Dorsolateral prefrontal cortex (tissue), 122 donors: ENCODE measurements at places on chromosomes 6 and 20.

DNA sequence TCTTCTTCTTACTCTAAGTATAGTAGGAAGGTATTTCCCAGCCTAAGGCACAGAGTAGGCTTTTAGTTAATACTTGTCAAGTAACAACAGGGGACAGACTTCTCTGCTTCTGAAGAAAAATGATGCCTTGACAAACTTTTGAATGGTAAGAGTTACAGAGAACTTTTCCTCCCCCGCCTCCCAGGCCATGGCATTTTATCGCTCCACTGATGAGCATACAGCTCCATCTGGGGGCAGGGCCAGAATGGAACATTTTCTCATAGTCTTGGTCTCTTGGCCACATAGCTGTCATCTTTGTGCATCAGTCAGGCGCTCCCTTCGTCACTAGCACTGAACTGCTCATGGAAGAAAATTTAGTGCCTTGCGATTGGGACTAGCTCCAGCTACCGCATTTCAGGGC, 1066.8 kb upstream of the CITED2 start:
- DNase-seq: peak; percentile 10

DNA sequence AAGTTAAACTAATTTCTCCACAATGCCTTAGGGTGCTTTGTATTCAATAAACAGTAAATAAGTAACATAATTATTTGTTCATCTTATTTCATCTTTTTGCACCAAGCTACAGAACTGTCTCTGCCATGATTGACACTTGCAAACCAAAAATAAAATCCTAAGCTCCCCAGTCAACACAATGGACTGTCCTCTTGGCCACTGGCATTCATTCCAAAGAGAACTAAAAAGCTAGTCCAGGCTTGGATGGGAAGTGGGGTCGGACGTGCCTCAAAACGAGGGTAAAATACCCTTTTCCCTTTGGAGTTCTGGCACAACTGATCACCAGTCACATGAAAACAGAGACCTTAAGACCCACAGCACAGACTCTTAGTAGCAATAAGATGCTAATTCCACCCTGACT, 66.4 kb upstream of the THBS2 start:
- DNase-seq: no peak

DNA sequence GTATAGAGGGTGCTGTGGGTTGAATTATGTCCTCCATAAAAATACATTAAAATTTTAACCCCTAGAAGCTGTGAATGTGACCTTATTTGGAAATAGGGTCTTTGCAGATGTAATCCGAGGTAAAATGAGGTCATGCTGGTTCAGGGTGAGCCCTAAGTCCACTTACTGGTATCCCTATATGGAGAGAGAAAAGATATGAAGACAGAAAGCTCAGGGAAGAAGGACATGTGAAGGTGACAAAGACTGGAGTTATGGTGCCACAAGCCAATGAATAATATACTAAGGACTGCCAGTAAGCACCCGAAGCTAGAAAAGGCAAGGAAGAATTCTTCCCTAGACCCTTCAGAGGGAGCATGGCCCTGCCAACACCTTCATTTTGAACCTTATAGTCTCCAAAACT, 50.2 kb downstream of the PLN start:
- no peak for DNase-seq

DNA sequence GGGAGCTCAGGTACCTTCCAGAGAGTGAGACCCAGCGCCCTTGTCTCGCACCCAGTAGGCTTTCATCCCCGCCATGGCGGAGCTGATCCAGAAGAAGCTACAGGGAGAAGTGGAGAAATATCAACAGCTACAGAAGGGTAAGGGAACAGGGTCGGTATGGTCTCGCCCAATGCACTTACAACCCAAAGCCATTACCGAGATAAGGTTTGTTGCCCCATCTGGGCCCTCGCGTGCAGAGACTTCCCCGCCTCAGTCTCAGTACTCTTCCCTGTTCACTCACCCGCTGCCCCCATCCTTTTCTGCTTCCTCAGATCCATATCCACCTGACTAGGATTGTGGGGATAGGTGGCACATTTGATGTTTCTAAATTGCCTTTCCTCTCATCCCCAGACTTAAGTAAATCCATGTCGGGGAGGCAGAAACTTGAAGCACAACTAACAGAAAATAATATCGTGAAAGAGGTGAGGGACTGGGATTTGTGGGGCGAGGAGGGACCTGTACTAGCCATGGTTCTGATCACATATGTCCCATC, 449 bp downstream of the PFDN6 start:
- DNase-seq: no peak

DNA sequence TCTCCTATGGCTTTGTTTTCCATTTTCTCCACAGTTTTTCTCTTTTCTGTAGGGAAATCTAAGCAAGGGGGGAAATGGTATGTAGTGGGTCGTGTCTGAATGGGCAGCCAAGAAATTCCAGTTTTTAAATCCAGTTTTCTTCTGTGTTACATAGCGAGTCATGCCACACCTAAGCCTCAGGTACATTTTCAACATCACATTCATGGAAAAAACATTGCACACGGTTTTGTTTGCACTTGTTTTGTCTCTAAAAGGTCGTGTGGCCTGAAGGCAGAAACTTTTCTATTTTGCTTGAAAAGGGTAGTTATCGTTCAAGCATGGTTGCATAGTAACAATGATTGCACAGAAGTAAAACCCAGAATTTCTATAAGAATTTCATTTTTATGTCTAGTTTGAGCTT, 70.5 kb downstream of the MOXD1 start:
- DNase-seq: no peak

DNA sequence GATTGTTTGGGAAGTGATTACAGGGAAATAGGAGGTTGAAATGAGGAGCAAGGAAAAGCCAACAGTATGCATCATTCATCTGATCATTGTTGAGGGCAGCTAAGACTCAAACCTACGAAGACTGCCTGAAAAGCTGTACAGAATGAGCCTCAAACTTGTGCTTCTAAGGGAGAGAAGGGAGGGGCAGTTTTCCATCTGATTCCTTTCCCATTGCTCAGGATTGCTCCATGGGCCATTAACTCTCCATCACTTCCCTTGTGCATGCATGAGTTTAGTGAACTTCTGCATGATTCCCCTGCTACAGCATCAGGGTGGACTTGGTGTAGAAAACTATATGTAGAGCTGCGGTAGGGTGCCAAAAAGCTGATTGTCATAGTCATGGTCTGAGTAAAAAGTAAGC, 742.7 kb upstream of the SLC35B3 start:
- no peak for DNase-seq

DNA sequence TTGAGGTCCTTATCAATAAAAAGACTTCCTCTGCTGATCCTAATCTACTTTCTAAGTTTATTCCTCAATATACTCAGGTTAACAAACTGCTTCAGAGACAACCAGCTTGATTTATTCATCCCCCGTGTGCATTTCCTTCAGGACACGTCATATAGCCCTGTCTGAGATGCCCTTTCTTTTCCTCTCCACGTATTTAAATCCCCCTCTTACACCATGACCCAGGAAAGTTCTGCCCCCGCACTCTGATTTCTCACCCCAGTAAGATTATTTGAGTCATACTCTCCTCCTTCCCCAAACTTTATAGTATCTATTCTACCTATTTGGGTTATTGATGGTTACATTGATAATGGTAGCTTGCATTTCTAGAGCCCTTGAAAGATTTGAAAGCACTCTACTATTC, 9.8 kb upstream of the CGA start:
- no peak for DNase-seq

DNA sequence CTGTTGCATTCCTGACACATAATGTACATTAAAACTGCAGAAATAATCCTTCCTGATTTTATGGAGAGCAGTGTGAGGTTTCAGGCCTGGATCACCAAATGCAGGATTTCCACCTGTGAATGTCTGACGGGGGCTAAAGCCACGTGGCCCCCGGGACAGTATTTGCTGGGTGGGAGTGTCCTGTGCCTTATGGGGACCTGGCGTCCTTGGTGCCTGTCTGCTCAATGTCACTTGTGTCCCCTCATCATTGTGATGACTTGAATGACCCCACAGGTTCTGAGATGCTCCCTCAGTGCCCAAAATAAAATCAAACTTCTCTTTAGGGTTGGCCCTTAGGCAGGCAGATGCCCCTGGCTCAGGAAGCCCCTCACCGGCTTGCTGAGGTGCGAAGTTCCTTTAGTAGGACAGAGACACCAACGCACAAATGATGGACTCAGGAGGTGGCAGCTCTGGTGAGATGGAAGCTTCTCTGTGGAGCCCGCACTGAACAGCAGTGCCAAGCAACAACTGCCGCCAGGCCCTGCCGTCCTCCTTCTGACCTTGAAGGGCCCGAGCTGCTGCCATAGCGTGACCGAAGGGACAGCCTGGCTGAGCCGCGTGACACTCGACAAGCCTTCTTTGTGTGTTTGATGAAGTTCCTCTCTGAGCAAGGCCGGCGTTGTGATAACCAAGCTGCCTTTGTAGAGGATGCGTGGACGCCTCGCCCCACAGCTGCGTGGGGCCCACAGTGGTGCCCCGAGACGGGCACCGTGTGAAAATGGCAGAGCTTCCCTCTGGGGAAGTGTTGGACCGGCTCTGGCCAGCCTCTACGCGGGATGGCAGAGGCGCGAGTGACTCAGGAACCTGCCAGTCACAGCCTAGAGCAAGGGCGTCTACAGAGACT, 30.9 kb downstream of the FRMD1 start:
- peak; percentile 91 for DNase-seq

DNA sequence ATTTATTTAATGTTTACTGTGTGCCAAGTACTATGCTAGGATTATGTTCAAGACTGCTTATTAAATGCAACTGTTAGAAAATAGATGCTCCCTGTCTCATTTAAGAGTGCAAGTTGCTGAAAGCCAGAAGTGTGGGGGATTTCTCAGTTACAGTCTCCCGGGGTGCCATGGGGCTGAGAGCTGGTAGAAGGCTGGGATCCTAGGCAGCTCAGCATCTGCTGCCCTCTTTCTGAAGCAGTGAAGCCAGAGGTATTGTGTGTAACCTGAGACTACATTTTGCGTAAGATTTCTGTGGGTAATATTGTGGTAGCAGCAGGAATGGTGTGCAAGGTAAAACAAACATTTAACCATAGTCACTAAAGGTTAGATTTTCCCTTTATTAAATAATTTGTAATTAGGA, 120.6 kb downstream of the AKAP7 start:
- no peak for DNase-seq

DNA sequence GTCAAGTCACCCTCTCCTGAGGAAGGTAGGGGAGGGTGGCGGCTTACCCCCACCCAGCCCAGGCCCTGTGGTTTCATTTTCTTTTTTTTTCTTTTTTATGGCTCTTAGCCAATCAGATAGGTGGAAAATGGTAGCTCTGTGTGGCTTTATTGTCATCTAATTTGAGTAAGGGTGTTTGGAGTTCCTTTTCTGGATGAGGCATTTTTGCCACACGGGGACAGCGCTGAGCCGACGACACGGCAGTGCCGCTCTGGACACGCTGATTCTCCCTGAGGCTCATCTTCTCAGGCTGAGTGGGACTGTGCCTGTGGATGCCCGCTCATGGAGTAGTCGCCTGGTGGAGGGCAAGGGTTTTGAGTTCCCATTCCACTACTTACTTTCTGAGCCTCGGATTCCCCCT, 37.6 kb upstream of the ANGPT4 start:
- DNase-seq: peak; percentile 34
